PC-9 (cell line): ENCODE measurements at places on chromosomes 13 and 19. TPM values are rescaled to one million over a fixed set of nuclear protein-coding genes. Genes with fewer than 3 reads are reported as not detected.

The ZNF414 gene
- 22.1 and 22.4 TPM in 2 replicates for total RNA-seq

The KATNAL1 gene
- total RNA-seq = 11.8 and 14.8 TPM in 2 replicates

The CEACAM5 gene
- total RNA-seq = 18.1 and 23.3 TPM in 2 replicates

The REEP6 gene
- total RNA-seq = 34.3 and 39.5 TPM in 2 replicates

The ZNF534 gene
- total RNA-seq = not detected in 2 replicates

The SLC27A5 gene
- 8.4 and 9.2 TPM in 2 replicates for total RNA-seq

The TTC9B gene
- 0.50 and 0.59 TPM in 2 replicates for total RNA-seq

The TEX101 gene
- not detected in 2 replicates for total RNA-seq

The FBXL3 gene
- 20.3 and 22.0 TPM in 2 replicates for total RNA-seq

The FBXO27 gene
- 48.5 and 88.9 TPM in 2 replicates for total RNA-seq

The CAPS gene
- 32.0 and 41.5 TPM in 2 replicates for total RNA-seq

The ZNF430 gene
- total RNA-seq = 7.4 and 8.2 TPM in 2 replicates

The PLEKHA4 gene
- 0.79 and 1.8 TPM in 2 replicates for total RNA-seq

The CBLC gene
- total RNA-seq = 53.6 and 68.8 TPM in 2 replicates

DNA sequence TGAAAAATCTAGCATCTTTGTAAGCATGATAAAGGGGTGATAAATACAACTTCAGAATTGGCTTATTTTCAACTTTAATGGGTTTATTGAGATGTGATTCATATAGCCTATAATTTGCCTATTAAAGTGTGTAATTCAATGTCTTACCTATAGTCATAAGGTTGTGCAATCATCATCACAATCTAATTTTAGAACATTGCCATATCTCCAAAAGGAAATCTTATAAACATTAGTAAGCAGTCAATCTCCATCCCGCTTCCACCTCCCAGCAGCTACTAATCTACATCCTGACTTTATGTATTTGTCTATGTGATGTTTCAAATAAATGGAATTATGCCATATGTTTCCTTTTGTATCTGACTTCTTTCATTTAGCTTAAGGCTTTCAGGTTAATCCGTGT lies 145.2 kb upstream of the KLHL1 start:
- no peak for DNase-seq

GRCh38 chr19:1510807-1511206 lies 2.0 kb downstream of the ADAMTSL5 start:
- no peak for DNase-seq

DNA sequence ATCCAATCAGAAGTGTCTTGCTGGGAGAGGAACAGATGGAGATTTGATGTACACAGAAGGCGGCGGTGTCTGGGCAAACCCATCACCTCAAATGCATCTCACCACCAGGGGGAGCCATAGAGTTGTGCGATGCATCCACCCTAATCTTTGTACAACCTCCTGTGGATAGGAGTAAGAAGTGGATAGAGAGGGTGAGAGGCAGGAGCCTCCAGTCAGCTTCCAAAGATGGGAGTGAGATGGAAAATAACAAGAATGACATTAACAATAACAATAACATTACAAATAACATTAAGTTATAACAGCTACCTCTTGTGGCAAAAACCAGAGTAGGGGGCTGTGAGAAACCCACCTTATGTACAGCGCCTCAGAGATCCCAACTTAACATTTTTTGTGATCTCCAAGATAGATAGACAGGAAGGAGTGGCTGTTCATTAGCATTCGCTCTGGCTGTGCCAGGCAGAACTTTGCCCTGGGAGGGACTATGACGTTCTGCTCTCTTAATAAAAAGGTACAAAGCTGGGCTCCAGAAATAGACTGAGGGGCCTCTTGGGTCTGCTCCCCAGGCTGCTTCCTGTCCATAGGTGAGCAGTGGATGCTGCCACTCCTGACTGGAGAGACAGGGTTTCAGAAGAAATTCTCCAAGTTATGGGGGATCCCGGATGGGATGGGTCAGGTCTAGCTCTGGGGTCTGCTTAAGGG lies 5.2 kb upstream of the CEACAM18 start:
- DNase-seq = no peak

GRCh38 chr13:81721400-81721799 lies 1380.5 kb upstream of the SPRY2 start:
- DNase-seq = no peak

- no peak for DNase-seq
Observed at GRCh38 chr13:111219280-111219679, 101.2 kb upstream of the TEX29 start.

DNA sequence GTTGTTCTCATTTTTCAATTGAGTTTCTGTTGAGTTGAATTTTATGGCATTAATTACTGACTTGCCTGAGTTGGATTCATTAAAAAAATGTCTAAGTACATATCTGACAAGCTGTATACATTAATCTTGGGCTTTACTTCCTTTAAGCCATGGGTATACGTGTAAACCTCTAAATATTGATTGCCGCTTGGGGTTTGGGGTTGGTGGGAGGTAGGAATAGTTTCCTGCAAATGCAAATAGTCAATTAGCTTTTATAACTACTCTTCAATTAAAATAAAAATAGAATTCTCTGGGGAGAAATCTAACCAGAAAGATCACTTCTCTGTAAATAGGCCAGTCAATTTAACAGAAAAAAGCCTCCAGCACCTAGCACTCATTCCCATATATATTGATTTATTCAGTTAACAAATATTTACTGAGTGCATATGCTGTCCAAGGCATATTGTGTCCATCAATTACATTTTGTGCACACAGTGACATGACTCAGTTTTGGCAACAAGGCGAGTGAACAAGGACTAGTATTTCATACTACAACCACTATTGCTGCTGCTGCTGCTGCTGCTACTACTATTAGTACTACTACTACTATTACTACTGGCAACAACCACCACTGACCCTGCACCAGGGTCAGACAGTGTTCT lies 306.8 kb downstream of the RFC3 start:
- DNase-seq = no peak

DNA sequence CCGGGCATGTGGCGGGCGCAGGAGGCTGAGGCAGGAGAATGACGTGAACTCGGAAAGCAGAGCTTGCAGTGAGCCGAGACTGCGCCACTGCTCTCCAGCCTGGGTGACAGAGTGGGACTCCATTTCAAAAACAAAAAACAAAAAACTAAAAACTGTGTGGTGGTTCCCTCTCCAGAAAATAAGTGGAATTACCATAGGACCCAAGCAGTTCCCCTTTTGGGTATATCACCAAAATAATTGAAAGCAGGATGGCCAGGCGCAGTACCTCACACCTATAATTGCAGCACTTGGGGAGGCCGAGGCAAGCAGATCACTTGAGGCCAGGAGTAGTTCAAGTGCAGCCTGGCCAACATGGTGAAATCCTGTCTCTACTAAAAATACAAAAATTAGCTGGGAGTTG lies 15.7 kb upstream of the LDLR start:
- no peak for DNase-seq

GRCh38 chr19:17035842-17036424 lies 9.3 kb upstream of the CPAMD8 start:
- DNase-seq = no peak

DNA sequence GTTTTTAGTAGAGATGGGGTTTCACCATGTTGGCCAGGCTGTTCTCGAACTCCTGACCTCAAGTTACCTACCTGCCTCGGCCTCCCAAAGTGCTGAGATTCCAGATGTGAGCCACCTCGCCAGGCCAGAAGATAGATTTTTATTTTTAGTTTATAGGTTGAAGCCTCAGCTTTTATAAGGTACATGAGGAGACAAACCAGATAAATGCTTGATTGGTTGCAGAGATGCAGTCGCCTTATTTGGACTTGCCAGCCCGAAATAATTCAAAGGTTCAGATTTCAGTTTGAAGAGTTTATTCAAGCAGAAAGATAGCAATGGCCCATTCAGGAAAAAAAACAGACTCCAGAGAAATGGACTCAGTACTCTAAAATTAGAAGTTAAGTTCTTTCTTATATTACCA lies 3.1 kb downstream of the ZNF69 start:
- no peak for DNase-seq

GRCh38 chr19:11131471-11131870 lies 24.1 kb downstream of the SPC24 start:
- no peak for DNase-seq

DNA sequence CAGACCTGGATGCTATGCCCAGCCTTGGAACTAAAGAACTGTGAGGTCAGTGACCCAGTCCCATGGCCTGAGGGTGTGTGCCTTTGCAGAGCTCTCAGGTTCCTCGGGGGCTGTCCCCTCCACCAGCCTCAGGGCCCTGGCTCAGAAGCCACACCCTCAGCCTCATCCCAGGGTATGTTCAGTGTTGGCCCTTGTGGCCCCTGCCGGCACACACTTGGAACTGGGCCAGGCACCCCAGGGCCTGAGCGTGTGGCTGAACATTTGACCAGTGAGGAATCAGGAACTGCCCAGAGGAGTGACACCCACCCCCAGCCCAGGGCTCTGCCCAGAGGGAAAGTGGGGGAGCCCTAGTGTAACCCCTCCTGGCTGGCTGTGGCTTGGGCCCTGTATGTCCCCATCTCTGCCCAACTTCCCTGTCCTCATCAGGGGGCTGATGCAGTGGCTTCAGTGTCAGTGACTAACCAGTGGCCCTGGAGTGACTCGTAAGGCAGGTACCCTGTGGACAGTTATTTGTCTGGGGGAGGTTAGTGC lies 10.0 kb downstream of the NKPD1 start:
- DNase-seq = peak; percentile 63

- no peak for DNase-seq
Observed at GRCh38 chr13:47250146-47250545, 353.3 kb upstream of the HTR2A start.

DNA sequence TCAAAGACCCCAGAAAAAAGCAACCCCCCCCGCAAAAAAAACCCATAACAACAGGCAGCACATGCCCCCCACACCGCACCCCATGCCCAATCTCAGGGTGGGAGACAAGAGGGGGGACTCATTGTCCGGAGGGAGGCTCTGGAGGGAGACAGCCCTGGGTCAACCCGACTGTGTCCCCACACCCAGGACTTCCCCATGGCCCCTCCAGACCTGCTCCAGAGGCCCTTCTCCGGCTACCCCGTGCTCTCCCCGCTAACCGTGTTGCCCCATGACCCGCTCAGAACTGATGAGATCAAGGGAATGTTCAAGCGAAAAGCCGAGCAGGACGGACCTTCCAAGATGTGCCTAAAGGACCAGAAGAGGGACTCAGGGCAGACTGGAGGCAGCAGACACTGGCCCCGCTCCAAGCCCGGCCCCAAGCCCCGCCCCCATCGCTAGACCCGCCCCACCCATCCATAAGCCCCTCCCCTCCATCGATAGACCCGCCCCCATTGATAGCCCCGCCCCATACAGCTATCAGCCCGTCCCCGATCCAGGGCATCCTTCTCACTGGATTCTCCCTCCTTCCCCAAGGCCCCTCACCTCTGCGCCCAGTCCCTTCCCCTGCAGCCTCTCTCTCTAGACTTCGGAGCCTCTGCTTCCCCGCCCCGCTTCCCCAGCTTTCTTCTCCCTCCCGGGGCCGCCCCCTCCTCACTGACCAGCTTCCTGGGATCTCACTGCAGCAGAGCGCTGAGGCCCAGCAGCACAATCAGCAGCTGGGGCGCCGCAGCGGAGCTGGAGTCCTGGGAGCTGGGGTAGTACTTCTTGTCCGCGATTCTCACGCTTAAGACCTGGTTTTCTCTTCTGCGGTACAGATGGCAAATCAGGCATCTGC lies 2.2 kb downstream of the BST2 start:
- DNase-seq = no peak

- DNase-seq = no peak
Observed at GRCh38 chr19:38769635-38770211, 3.6 kb downstream of the LGALS7 start.

DNA sequence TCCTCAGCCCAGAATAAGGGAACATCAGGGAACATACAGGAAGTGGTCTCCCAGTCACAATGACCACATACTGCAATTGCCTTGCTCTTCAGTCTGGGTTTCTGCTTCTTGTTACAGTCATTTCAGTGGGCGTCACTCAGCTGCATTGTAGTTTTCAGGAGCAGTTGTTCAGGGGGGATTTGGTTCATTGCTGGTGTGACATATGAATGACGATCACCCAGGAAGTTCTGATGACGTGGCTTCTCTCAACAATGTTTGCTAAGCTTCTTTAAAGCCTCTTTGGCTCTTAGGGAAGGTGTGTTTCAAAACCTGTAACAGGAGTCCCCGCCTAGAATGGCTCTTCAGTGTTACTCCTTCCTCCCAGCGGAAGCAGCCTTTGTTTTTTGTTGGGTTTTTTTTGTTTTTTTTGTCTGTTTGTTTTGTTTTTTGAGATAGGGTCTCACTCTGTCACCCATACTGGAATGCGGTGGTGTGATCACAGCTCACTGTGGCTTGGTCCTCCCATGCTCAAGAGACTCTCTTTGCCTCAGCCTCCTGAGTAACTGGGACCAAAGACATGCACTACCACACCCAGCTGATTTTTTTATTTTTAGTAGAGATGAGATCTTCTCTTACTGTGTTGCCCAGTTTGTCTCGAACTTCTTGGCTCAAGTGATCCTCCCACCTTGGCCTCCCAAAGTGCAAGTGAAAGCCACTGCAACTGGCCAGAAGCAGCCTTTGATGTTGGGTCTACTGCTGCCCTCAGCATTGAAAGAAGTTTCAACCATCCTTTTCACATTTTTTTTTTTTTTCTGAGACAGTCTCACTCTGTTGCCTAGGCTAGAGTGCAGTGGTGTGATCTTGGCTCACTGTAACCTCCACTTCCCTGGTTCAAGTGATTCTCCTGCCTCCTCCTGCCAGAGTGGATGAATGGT lies 1.4 kb upstream of the SCEL start:
- no peak for DNase-seq

GRCh38 chr19:7795555-7796161 lies 32.6 kb downstream of the CLEC4M start:
- no peak for DNase-seq

GRCh38 chr19:13087795-13088537 lies 14.7 kb downstream of the LYL1 start:
- DNase-seq = no peak

- peak; percentile 72 for DNase-seq
Observed at GRCh38 chr13:80171096-80171495, 169.8 kb downstream of the SPRY2 start.

GRCh38 chr19:46533078-46533620 lies 37.5 kb upstream of the PNMA8B start:
- DNase-seq = no peak

DNA sequence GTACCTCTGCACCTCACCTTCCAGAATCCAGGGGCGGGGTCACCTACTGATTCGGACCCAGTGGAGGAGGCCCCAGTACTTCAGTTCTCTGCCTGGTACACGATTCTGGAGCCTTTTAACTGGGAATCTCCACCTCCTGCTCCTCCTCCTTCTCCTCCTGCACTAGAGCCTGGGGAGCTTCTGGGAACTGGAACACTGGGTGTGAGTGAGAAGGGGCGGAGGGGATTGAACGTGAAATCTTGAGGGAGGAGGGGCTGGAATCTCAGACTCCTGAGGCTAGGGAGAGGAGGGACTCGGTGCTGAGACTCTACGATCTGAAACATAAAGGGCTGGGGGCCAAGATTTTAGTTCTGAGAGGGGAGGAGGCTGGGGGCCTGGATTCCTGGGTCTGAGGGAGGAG lies at the start of gene KLK8:
TSS of gene KLK8 (minus strand) at position 90 of the 400 bp plus-strand sequence. CDS start 437 bp downstream, outside the sequence.
- peak; percentile 64 for DNase-seq

- DNase-seq = no peak
Observed at GRCh38 chr13:39900106-39900750, 244.8 kb downstream of the COG6 start.
